CD4-positive, alpha-beta memory T cell (primary cell): ENCODE measurements at places on chromosomes 5 and 9. TPM values are rescaled to one million over a fixed set of nuclear protein-coding genes. Genes with fewer than 3 reads are reported as not detected.

- H3K27me3 ChIP-seq: no peaks in the 10 kb centered on the region
- no peak overlapping the region for H3K4me3 ChIP-seq
- H3K4me1 ChIP-seq: no peaks in the 10 kb centered on the region
Observed at GRCh38 chr5:92979716-92980115, 601.3 kb downstream of the NR2F1-AS1 start.

GRCh38 chr9:124766815-124767554 lies 4.1 kb downstream of the NR6A1 start:
- no peak for DNase-seq
- H3K36me3 ChIP-seq: no peaks in the 10 kb centered on the region
- no peak overlapping the region for H3K4me3 ChIP-seq
- H3K27me3 ChIP-seq: peaks cover 35% of the 10 kb centered on the region
- no peak overlapping the region for H3K27ac ChIP-seq

- no peaks in the 10 kb centered on the region for H3K27me3 ChIP-seq
- no peak overlapping the region for H3K4me3 ChIP-seq
- no peak overlapping the region for H3K27ac ChIP-seq
- DNase-seq: no peak
- H3K4me1 ChIP-seq: no peaks in the 10 kb centered on the region
Observed at GRCh38 chr9:107389617-107390071, 99.9 kb downstream of the KLF4 start.

DNA sequence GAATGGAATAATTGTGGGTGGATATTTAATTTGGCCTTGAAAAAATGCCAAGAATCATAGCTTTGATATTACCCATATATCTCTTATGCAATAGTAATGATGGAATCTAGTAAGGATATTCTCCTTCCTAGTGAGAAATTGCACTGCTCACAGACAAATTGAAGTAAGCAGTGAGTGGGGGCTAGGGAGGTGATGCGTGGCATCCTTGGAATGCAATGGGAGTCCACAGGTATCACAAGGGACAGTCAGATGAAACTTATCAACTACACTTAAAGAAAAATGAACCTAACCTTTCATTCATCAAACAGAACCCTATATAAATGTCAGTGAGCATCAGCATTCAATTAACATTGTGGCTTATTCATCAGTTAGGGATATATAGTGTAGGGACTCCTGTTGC lies 57.8 kb downstream of the IZUMO3 start:
- no peaks in the 10 kb centered on the region for H3K27me3 ChIP-seq
- no peaks in the 10 kb centered on the region for H3K36me3 ChIP-seq
- H3K27ac ChIP-seq: no peak overlapping the region
- H3K4me1 ChIP-seq: no peaks in the 10 kb centered on the region
- no peak overlapping the region for H3K4me3 ChIP-seq

- DNase-seq: no peak
- no peak overlapping the region for H3K27ac ChIP-seq
- H3K27me3 ChIP-seq: no peaks in the 10 kb centered on the region
- H3K36me3 ChIP-seq: no peaks in the 10 kb centered on the region
- H3K4me1 ChIP-seq: no peaks in the 10 kb centered on the region
Observed at GRCh38 chr9:83434254-83434653, 103.9 kb downstream of the FRMD3 start.

GRCh38 chr5:79720096-79720495 lies 30.5 kb downstream of the CMYA5 start:
- H3K36me3 ChIP-seq: no peaks in the 10 kb centered on the region
- no peak for DNase-seq
- H3K4me1 ChIP-seq: no peaks in the 10 kb centered on the region
- no peak overlapping the region for H3K4me3 ChIP-seq

DNA sequence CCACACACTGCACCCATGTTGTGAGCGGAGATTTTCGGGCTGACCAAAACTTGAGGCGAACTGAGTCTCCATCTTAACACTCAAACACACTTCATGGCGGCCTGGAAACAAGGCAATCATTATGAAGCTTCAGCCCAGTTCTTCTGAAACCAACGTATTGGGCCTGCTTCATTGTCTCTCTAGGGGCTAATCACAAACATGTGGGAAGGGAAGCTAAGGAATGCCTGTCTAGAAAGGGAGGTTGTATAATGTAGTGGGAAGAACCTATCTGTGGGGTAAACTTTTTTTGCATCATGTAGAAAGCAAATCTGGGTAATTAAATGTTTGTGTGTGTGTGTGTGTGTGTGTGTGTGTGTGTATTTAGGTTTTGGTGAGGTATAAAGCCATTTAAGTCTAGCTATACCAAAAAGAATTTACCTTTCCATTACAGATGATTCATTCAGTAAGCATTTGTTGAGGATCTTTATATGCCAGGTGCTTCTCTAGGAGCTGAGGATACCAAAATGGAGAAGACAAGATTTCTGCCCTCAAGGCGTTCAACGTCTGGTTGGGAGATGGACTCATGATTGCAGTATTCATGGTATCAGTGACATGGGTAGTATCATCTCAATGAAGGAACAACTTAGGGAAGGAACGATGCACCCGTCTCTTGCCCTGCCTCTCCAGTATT lies 29.4 kb downstream of the SLC1A3 start:
- no peak for DNase-seq
- H3K4me3 ChIP-seq: no peak overlapping the region
- no peaks in the 10 kb centered on the region for H3K4me1 ChIP-seq
- H3K27me3 ChIP-seq: no peaks in the 10 kb centered on the region
- H3K36me3 ChIP-seq: no peaks in the 10 kb centered on the region

Gene LCN12
- 1.4 TPM for total RNA-seq

Gene DDX4
- total RNA-seq: not detected

Gene ZNF883
- total RNA-seq: 0.72 TPM

Gene IRX4
- total RNA-seq: not detected

Gene OTP
- total RNA-seq: not detected
